ENCODE measurements at places on chromosomes 12 and 14. TPM values are rescaled to one million over a fixed set of nuclear protein-coding genes. Genes with fewer than 3 reads are reported as not detected.

VRTN gene
- total RNA-seq = not detected

SLC7A7 gene
- total RNA-seq = 2.5 TPM

GPRC5D gene
- total RNA-seq = not detected

- no peak for DNase-seq
These were observed 830 bp upstream of the MIS18BP1 start for GRCh38 chr14:45253754-45254310.

GRCh38 chr12:8661016-8661415 is 1.6 kb downstream of the MFAP5 start:
- peak; percentile 69 for DNase-seq

SLC38A4 gene
- 4.6 TPM for total RNA-seq

LRFN5 gene
- 12.1 TPM for total RNA-seq

DNA sequence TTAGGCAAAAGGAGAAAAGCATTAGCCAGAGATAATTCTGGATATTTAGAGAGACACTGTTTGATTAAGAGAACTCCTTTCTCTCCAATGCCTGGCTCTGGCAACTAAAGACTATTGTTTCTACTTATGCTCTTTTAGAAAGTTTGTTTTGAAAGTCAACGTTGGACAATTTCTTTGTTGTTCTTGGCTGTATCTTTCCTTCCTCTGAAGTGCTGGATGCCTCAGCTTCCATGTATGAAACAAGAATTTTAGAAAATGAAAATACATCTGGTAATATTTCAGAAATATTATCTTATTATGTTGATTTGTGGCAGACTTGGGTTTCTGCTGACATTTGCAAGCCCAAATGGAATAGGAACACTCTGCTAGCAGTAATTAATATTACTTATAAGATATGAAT is 382.6 kb downstream of the SNAPC1 start:
- peak; percentile 19 for DNase-seq

- DNase-seq = no peak
These were observed 32.0 kb upstream of the SPPL3 start for GRCh38 chr12:120936197-120936596.

PPFIBP1 gene
- 131 TPM for total RNA-seq

GRCh38 chr12:10301103-10301502 is 6.6 kb upstream of the KLRD1 start:
- DNase-seq = no peak

DNA sequence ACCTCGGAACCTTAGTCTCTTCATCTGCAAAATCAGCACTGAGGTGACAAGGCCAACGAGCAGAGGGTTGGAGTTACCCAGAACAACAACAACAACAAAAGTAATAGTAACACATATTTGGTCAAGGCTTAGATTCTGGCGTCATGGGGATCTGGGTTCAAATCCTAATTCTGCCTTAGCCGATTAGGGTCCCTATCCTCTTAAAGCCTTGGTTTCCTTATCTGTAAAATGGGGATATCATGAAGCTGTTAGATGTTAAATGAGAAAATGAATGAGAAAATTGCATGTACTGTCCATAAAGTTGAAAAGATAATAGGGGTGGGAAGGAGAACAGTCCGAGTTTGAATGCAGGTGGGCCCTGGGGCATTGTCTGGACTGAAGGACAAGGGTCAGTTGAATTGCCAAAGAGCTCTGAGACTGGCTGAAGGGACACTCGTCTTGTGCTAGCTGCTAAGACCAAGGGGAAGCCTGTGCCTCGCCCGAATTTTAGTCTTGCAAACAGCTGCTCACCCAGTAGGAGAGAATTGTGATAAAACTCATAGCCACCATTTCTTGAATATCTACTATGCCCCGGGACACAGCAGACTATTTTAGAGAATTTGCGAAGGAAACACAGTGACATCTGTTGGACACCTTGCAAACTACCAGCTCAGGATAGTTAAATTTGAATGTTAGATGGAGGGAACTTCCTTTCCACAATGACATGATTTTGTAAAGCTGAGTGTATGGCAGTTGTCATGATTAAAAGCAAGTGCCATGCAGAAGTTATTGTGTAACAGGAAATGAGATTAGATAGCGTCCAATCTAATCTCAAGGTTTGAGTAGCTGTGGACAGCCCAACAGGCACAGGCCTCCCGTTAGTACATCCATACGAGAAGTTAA is 6.8 kb upstream of the HNF1A start:
- DNase-seq = peak; percentile 78

DNA sequence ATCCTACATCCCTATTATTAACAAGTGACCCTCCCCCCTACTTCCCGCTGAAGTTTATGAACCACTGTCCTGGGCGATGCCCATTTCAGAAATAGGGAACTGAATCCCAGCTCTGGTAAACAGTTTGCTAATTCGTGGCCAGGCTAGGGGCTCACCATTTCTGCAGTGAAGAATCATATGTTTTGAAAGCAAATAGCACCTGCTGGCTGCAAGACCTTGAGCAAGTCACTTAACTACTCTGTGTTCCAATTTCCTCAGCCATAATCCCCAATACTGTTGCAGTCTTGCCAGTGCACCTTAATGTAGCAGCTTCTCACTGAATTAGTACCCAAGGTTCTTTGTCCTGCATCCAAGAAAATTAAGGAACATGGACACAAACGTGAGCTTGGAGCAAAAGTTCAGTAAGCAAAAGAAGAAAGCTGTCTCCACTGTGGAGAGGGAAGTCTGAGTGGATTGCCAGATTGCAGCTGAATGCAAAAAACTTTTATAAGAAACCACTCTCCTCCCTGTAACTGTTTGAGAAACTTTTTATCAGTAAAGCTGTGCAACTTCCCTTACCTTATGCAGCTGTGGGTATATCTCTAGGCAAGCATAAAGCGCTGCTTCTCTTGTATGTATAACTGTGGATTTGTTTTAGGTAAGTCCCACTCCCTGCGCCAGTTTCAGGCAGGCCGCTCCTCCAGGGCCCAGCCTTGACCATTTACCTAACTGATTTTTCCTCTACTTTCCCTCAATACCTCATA is 824 bp downstream of the OAS1 start:
- DNase-seq = no peak

WIF1 gene
- total RNA-seq = under 0.01 TPM

DNA sequence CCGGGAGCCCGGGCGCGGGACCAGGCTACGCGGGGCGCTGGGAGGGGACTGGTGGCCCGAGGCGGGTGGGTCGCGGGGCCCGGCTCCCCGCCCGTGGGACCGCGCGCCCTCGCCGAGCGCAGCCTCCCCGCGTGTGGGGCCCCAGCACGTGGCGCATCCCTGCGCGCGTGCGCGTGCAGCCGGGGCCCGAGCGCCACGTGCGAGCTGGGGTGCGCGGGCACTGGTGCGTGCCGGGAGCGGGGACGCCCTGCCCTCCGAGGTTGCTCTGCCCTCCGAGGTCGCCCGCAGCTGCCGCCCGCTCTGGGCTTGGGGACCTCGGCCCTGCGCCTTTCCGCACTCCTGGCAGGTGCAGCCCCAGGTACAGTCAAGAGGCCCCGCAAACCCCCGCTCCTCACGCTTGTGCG is 365 bp upstream of the CCDC88C start:
- no peak for DNase-seq

DNA sequence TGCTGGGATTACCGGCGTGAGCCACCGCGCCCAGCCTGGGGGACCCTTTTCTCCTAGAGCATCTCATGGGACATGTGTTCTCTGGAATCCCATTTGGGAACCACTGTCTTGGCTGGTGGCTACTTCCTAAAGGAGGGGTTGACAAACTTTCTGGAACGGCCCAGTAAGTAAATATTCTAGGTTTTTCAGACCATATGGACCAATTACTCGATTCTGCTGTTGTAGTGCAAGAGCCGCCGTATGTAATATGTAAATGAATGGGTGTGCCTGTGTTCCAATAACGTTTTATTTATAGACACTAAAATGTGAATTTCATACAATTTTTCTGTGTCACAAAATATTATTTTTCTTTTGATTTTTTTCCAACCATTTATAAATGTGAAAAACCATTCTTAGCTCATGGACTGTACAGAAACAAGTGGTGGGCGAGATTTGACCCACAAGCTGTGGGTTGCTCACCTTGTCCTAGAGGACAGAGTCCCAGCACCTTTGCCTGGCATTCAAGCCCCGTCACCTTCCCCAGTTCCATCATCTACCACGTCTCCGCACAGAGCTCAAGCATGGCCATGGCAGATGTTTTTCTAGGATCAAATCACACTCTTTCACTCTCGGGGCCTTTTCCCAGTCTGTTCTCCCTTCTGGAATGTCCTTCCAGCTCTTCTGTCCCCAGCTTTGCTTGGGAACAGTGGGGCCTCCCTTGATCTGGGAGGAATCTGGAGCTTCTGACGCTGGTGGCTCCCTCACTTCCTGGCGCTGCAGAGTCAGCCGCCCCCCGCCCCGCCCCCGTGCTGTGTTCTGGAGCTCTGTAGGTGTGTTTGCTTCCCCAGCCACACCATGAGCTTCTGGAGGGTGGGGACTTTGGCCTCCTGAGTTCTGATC is 17.9 kb upstream of the RCOR1 start:
- DNase-seq = no peak

GALNT16 gene
- total RNA-seq = 1.6 TPM

CPNE6 gene
- total RNA-seq = not detected

CELA1 gene
- not detected for total RNA-seq

DNA sequence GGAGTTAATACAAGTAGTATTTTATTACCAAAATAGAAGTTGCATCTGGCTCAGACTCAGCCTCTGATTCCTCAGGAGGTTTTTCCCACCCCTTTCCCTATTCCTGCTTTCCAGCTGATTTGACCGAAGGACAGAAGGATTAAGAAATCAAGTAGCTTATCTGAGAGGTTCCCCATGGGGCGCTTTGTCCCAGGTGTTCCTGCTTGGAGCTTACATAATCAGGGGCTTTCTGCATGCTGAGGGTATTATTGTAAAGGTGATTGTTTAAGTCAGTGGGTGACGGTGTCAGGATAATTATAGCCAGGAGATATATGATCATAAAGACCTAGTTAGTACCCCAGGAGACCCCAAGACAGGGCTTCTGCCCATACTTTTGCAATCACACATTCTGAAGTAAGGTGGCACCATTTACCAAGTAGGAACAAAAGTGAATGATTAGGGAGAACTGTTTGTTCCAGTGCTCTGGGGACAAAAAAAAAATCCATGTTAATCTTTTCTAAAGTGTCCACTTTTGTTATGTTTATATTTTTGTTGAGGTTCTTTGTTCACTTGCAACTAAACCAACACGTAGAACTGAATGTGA is 921.3 kb downstream of the NRXN3 start:
- DNase-seq = no peak

TDRD9 gene
- 0.45 TPM for total RNA-seq

GRCh38 chr14:32865827-32866376 is 72.8 kb upstream of the NPAS3 start:
- no peak for DNase-seq

DNA sequence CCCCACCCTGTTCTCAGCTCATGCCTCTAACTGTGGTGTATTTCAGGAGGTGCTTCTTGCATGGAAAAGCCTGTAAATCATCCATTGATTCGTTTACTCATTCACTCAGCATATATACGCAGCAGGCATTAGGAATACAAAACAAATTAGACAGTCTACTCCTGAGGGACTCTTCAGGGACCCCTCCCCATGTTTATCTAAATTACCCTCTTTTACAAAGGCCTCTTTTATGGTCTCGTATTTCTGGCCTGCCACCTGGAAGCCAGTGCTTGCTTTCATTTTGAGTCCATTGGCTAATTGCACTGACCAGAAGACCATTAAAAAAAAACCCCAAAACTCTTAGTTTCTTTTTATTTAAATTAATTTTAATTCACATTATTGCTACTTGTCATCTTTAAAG is 134.4 kb downstream of the DACT1 start:
- no peak for DNase-seq

DNA sequence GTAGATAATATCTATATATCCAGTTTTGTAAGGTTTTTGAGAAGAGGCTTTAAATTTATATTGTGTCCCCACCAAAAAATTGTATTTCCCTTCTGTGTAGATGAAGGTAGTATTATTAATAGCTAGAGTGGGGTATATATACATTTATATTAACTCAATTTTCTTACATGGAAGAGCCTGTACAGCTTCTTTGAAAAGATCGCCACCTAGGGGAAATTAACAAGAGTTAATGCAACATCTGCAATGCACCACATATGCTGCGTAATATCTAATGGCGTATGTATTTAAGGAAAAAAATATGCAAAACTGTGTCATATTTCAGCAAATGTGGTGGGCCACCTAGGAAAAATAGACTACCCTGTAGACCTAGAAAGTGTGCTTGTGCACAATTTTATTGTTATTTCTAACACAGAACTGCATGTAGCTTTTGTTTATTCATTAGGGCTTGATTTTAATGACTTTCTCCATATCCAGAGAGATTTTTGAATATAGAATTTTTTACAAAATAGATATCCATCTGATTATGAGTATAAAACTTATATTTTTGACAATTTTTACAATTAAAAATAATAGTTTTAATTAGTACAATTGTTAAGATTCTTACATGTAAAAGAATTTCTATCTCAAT is 14.0 kb downstream of the CCER1 start:
- DNase-seq = peak; percentile 84

ZFYVE26 gene
- total RNA-seq = 24.3 TPM

DNA sequence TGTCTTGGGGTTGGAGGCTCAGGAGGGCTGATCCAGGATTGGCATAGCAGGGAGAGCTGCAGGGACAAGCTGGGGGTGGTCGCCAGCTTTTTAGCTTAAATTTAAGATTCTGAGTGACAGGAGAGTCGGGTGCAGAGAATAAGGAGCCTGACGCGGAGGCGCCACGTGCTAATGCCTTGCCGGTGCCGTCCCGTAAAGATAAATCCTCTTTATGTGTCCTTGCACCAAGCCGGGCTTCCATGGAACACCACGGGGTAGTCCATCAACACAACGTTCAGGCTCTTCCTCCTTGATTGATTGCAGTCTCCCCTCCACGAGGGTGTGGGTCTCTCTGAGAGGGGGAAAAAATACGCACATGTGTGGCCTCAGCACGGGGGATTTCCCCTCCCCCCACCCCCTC is 3.9 kb downstream of the DLK1 start:
- no peak for DNase-seq

GRCh38 chr12:44502681-44503080 is 373.4 kb downstream of the NELL2 start:
- DNase-seq = no peak

DPY19L2 gene
- total RNA-seq = 2.3 TPM

GRCh38 chr14:34620839-34621238 is 9.1 kb downstream of the SNX6 start:
- DNase-seq = no peak

PROX2 gene
- not detected for total RNA-seq

- DNase-seq = no peak
These were observed 19.5 kb downstream of the ARL6IP4 start for GRCh38 chr12:122999986-123000420.

PLEKHH1 gene
- total RNA-seq = 0.45 TPM

DNA sequence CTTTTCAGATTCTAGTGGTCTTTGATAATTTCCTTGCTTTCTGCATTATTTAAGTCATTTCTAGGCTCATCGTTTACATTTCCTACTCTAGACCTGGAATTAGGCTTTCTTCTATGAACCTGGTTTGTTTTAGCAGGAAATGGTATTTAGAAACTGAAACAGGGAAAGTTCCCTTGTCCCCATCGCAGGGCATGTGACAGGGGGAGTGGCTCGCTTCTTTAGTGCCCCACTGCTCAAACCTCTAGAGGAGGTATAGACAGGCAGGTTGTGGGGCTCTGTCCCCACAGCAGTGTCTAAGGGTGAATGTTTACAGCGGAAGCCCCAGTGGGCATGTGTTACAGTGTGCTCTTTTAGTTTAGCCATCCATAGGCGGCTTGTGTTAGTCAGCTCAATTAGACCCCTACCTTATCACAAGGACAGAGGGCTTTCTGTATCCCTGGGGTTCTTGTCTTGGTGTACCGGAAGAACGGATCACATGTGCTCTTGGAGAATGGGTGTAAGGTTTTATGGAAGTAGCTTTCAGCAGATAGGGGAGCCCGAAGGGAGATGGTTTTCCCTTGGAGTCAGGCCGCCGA is 25.0 kb downstream of the IFT81 start:
- DNase-seq = no peak

CCDC198 gene
- not detected for total RNA-seq

- DNase-seq = no peak
These were observed 583.5 kb upstream of the ATP2B1 start for GRCh38 chr12:90292183-90292582.

Measured in fibroblast of the aortic adventitia (primary cell).